CD4-positive, alpha-beta T cell treated with Interleukin-1 beta for 1 hour (primary cell): ENCODE measurements at places on chromosomes 11 and 22.

GRCh38 chr11:76214968-76215548 is 8.8 kb upstream of the WNT11 start:
- no peak for DNase-seq

DNA sequence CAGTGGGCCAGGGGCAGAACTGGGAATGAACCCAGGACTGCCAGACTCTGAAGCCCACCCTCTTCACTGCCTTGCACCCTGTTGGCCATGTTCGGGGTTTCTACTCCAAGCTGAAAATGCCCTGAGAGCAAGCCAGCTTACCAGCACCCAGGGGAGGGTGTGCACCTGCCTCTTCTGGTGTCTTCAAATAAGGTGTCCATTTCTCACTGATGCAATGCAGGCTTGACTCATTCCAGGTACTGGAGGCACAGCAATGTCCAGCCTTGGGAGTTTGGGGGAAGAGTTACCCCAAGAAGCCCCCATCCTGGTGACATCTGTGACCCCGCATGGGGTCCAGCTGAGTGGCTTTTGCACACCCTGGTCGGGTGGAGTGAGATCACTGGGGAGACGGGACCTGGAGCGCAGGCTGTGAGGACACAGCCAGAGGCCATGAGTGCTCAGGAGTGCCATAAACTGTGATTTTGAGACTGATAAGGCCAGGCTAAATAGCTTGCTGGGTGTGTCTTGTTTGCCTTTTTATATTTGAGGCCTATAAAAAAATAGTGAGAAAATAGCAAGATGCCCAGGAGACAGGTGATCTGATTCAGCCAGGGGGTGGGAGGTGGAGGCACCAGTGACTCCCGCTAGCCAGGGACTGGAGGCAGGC is 4.6 kb upstream of the CERK start:
- no peak for DNase-seq

DNA sequence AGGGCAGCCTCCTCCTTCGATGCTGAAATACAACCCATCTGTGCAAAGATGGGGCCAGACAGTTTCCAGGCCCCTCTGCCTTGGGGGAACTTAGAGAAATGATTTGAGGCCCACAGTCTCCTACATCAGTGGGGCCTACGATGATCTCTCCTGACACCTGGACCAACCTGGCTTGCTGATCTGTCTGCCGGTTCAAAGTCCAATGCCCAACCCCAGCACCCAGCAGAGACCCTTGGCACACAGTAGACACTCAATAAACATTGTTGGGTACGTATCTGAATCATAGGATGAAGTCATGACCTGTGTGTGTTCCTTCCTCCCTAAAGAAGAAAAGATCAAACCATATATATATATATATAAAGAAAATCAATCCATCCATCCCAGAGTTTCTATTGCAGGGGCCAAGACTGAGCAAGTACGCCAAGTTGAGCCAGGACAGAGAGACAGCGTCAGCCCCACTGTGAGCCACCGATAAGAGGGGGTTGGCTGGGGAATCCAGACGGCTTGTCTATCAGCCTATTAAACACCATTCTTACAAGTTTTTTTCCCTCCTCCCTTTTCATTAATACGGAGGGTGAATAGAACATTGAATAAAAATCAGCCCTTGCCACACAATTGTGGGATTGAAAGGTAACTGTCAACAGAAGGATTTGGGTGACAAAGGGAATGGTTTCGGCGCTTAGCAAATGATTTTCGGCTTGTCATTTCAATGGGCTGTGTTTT is 244.1 kb downstream of the MN1 start:
- DNase-seq, result no peak

DNA sequence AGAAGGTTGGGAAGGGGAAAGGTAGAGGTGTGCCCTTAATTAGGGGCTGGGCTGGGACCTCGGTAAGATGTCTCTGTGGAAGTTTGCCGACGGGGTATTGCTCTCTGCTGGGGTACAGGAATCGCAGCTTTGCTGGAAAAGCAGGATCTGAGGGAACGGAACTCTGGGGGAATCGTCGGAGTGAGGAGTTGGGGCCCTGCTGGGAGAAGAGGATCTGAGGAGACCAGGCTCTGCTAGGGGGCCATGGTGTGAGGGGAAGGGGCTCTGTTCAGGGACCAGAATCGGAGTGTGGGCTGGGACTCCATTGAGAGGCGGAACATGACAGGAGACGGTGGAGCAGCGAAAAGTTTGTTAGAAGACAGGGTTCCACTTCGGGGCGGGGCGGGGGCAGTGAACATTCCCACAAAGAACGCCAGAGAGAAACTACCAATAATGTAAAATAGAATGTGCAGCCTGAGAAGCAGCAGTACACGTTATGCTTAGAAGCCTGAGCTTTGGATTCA is 456 bp downstream of the AAMDC start:
- peak; percentile 4 for DNase-seq

DNA sequence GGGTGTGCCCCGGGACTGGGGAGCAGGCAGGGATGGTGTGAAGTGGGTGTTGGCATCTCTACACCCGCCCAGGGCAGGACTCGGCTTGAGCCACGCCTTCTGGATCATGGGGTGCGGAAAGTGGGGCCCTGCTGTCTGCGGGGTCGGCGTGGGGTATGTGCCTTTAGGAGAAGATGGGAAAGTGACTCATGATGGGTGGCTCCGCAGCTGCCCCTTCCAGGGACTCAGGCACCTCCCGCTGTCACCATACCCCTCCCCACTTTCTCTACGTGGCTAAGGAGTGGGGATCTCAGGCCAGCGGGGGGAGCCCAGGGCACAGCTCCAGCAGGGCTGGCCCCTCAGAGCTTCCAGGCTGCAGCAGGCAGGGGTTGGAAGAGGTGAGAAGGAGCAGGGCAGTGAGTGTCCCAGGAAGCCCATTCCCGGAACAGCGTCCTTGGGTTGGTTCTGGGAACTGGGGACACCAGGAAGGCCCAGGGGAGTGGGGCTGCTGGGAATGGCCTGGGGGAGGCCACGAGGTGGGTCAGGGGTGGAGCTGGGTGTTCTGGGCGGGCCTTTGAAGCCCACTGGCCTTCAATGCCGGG is 102.9 kb upstream of the FGF3 start:
- DNase-seq, result no peak

DNA sequence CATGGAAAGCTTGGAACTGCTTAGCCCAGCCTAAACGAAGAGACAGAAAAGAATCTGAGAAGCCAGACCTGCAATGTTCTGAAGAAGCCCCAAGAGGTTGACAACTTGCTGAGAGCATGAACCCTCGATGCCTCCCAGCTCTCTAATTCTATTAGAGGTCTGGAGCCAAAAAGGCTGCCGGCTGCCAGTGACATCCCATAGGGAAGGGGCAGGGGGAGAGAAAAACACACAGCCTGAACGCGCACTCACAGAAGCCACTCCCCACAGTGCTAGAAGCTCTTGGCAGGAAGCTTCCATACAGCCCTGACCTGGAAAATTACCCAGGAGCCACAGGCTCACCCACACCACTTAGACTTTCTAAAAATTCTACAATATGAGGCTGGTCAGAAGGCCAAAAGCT is 18.3 kb downstream of the POLDIP3 start:
- no peak for DNase-seq

DNA sequence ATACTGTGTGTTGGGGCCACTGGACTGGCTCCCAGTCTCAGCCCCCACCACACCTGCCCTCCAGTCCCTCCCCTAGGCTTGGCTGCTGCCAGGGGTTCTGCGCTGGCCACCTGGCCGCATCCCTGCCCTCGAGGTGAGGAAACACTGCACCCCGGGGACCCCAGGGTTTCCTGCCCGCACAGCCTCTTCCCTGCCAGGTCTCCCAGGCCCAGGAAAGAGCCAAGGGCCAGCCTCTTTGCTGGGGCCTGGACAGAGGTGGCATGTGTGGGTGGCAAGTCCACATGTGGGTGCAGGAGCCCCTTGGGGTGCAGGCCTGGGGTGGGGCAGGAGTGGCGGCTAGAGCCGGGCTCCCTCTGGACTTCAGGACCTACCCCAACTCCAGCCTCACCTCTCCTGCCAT is 2.5 kb downstream of the EPS8L2 start:
- DNase-seq, result no peak

DNA sequence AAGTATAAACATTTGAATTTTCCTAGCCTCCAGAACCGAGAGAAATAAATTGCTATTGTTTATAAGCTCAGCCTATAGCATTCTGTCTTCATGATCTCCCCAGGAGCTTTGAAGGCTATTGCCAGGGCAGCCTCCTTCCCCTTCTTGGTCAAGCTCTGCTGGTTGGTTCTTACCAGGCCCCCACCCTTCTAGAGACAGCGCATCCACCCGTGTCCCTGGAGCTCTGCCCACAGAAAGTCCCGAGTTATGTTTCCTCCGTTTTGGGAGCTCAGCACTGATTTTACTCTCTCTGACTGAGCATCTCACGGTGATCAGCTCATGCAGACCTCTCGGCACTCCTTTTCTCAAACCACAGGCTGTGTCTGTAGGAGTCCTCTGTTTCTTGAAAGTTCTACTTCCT is 123.8 kb upstream of the SORL1-AS1 start:
- DNase-seq, result no peak

GRCh38 chr11:105399511-105399910 is 210.4 kb upstream of the GRIA4 start:
- no peak for DNase-seq

GRCh38 chr22:45521178-45521577 is 18.5 kb downstream of the FBLN1 start:
- DNase-seq, result no peak

DNA sequence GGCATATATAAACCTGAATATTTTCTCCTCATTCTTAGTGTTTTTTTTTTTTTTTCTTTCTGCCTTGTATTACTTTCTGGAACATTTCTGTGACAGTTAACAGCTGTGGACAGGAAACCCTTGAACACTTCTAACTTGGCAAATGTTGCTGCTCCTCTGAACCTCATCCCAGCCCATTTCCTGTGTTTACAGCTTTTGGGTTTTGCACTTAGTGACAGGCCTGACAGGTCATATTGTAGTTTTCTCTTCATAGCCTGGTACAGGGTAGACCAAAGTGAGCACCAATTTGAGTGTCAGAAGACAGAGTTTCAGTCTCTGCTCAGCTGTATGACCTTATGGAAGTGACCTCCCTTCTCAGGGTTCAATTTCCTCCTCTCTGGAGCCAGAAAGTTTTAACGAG is 91.6 kb downstream of the STIM1 start:
- peak; percentile 66 for DNase-seq

- no peak for DNase-seq
Measured at GRCh38 chr11:77111277-77111676, 8.6 kb downstream of the OMP start.

DNA sequence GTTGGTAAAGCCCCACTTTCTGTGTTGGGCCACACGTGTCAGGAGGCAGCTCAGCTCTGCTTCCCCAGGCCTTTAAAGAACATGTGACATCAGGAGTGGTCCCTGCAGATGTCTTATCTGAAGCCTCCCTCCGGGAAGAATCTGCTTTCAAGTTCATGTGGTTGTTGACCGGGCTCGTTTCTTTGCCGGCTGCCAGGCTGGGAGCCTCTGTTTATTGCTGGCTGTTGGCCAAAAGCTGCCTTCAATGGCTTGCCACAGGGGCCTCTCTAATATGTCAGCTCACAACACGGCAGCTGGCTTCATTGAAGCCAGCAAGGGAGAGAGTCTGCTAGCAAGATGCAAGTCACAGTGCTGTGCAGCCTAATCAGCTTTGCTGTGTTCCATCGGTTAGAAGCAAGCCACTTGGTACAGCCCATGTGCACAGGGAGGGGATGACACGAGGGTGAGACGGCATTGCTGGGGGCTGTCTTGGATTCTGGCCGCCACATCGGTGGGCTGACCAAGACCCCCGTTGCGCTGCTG is 14.6 kb downstream of the MRGPRF start:
- DNase-seq, result no peak

- DNase-seq, result no peak
Measured at GRCh38 chr11:84273541-84273940, 987.4 kb upstream of the CCDC90B start.

- no peak for DNase-seq
Measured at GRCh38 chr22:38074181-38075104, 9.5 kb downstream of the SLC16A8 start.

DNA sequence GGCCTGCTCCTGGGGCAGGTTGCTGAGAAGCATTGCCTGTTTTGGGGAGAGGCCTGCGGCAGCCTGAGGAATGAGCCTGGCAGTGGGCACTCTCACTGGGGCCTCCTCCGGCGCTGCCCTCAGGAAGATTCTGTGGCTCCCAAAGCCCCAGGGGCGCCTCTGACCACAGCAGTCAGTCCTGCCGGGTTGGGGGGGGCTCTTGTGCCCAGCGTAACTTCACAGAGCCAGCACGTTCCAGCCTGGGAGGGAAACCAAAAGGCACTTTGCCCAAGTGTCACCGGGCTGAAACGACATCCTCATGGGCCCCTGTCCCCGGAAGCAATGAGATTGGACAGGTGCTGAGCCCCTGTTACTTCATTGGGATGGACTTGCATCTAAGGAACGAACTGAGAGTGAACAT is 4.3 kb upstream of the LRP5 start:
- no peak for DNase-seq

DNA sequence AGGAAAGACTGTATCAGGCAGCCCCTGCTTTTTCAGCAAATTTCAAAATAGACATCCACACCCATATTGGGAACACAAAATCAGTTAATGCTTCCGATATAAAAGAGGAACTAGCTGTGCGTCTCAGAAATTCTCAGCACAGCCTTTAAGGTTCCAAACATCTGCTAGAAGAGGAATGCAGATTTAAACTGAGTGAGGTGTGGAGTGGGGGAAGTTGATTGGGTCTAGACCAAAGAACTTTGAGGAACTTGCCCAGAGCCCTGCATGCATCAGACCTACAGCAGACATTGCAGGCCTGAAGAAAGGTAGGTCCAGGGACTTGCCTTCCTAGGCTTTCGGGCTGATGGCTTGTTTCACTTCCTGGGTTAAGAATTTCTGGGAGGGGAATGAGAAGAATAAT is at the start of gene MS4A4A:
Gene MS4A4A, plus strand, starts transcription at position 255 of the 400 bp plus-strand sequence. Its CDS starts 10 bp downstream, at position 265.
- peak; percentile 4 for DNase-seq

- no peak for DNase-seq
Measured at GRCh38 chr11:83060965-83061364, 10.7 kb downstream of the RAB30 start.

DNA sequence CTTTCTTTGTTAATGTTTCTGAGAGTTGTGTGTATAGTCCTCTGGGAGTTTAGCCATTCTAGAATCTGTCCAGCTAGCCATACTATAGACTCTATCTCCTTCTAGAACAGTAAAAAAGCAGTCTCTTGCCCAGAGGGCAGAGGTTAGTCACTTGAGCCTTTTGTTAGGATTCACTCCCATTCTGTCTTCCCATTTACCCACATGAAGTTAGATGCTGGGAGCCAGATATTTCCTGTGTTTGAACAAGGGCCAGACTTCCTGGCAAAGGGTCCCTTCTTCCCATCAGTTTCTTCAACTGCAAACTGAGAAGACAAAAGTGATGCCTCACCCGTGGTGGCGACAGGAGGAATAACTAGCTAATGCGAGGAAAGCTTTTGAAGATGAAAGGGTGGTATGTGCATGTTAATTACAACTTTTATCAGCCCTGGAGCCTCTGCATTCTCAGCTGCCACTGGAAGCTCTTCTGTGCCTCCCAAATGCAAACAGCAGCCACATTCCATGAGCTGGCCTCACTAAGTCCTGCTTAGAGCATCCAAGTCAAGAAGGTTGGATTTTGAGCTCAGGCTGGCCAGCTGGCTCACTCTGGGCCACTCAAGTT is 12.8 kb downstream of the CD44 start:
- no peak for DNase-seq
